ENCODE measurements at places on chromosomes 3 and 15. TPM values are rescaled to one million over a fixed set of nuclear protein-coding genes. Genes with fewer than 3 reads are reported as not detected.

- DNase-seq: peak; percentile 46
Observed at GRCh38 chr3:149366941-149367840, 10.3 kb downstream of the TM4SF1 start.

DNA sequence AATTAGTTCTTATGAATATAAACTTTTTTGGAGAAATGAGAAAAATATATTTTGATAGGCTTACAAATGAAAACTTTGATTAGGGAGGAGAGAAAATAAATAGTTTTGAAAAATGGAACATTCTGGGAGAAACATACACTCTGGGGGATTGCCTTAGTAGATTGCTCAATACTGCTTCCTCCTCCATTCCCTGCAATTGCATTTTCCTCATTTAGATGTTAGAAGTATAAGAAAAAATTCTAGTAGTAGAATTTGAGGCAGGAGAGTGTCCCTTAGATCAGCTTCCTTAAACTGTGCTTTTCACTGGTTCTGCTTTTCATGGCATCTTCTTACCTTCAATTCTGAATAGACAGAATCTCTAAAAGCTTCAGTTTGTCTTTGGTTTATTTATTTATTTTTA is 46.2 kb upstream of the CTDSPL2 start:
- DNase-seq: no peak

DNA sequence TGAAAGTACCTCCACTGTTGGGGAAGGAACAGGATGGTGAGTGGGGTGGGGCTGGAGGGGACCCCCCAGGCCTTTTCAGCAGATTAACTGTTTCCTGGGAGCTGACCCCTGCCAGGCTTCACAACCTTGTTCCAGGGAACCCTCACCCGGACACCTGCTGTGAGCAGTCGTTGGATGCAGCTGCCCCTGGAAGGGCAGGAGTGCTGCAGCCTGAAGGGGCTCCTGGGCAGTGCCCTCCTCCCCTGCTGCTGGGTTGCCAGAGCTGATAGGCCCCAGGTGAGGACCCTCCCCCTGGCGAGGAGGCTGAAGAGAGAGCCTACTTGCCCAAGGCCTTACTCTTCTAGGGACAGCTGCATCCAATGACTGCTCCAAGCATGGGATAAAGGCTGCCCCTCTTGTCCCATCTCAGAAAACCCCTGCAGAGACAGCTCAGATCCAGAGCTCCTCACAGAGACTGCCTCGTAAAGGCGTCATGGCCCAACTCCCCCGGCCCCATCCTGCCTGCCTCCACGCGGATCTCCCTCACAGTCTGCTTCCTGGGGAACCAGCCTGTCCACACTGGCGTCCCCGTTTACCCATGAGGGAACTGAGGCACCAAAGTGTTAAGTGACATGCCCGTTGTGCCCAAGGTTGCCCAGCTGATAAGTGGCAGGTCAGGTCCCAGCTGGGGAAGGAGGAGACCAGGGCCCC is 193.4 kb upstream of the LINGO1 start:
- no peak for DNase-seq

The PLS1 gene
- 5.2 TPM for total RNA-seq

DNA sequence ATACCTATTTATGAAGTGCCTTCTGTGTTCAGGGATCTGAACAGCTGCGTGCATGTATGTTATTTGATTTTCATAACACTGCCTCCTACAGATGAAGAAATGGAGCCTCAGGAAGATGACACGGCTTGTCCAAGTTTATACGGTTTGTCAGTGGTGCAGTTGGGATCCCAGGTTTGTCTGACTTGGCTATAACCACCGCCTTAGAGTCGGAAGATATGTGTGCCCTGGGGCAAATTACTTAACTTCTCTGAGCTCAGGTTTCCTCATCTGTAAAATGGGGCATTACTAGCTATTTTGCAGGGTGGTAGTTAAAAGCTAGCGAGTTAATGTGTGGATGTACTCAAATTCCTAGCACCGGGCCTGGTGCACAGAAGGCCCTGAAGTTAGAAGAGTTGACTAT is 54.1 kb upstream of the ANP32A start:
- no peak for DNase-seq

- no peak for DNase-seq
Observed at GRCh38 chr3:152177757-152178156, 91.0 kb upstream of the MBNL1 start.

DNA sequence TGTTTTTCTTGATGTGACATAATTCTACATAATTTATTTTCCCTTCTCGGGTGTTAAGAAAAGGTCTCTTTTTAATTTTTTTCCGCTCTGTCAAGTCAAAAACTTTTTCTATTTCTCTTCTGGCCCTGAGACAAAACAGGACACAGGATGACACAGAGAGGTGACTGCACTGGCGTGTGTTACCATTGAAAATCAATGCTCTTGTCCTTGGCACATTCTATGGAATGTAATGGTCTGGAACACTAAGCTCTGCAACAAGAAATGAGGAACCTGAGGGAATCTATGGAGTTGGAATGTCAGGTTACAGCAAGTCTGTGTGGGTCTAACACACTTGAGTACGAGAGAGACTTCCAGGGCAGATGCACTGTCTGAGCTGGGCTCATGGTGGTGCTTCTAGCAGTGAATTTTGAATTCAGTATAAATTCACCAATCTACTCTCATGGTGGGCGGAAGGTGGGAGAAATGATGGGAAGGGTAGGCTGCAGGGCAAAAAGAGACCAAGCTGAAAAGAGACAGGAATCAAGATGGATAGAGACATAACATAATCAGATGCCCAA is 508.3 kb downstream of the TUSC7 start:
- DNase-seq: no peak

The SPATA12 gene
- total RNA-seq: not detected

GRCh38 chr3:123340336-123340735 is 108.6 kb downstream of the ADCY5 start:
- no peak for DNase-seq

The NR1I2 gene
- total RNA-seq: 0.08 TPM

- DNase-seq: no peak
Observed at GRCh38 chr3:72174040-72174439, 389.1 kb upstream of the PROK2 start.

The CRABP1 gene
- total RNA-seq: not detected

- DNase-seq: peak; percentile 88
Observed at GRCh38 chr3:159928666-159929065, 60.0 kb upstream of the IL12A start.

The FHIT gene
- not detected for total RNA-seq

DNA sequence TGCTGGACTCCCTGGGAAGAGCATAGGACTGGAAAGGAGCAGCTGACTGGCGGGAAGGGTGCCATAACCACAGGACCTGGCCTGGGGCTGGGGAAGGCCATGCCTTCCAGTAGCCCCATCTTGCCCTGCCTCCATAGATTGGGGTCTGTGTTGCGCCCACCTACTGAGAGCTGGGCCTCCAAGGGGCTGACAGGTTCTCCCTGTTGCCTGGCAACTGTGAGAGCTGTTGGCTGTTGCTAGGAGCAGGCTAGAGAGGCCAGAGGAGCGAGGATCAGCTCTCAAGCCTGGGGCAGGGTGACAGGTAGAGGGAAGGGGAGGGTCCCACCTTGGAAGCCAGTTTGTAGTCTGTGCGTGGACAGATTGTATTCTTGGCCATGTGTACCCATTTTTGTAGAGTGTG is 2.8 kb upstream of the GNAI2 start:
- no peak for DNase-seq

DNA sequence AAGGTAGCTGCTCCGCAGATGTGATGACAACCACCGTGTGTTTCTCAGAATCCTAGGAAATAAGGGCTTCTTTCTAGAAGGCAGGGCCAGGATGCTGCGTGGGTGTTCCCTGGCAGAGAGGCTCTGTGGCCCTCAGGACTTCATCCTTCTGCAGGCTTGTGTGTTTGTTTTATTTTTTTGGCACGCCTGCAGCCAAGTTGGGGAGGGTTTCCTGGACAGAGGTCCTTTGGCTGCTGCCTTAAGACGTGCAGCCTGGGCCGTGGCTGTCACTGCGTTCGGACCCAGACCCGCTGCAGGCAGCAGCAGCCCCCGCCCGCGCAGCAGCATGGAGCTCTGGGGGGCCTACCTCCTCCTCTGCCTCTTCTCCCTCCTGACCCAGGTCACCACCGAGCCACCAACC is at the start of gene CLEC3B:
Gene CLEC3B, plus strand, starts transcription at position 266 of the 400 bp plus-strand sequence. Its CDS starts 60 bp downstream, at position 326.
- DNase-seq: peak; percentile 67

DNA sequence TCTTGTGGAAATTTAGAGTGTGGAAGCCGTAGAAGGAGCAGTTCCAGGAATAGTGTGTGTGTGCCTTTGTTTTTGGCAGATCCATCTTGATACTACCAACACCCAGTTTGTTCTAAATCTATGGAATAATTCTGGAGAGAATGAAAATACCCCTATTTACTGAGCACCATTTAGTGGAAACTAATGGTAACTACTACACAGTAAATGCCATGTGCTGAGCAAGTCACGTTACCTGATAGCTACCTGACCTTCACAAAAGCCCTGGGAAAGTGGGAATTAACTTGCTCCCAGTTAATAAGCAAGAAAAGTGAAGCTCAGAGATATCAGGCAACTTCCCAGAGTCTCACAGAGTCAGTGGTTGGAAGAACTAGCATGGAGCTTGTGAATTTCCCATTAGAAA is 137.7 kb downstream of the ARPP21 start:
- no peak for DNase-seq

DNA sequence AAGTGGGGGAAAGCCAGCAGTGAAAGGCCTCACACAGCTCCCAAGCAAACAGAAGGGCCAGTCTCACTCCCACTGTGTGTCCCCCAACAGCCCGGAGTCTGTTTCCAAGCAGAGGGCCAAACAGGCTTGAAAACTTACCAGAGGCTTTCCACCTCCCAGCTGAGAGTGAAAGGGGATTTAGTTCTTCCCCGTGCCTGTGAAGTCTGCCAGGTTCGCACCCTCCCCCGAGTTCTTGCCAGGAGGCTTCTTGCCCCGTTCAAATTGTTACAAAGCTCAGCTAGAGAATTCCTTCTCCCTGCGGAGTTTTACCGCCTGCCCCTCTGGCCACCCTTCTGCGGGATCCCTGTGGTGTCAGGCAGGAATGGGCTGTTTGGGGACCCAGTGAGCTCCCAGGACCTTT is 68.0 kb upstream of the WNT7A start:
- DNase-seq: no peak

The FBN1 gene
- 372 TPM for total RNA-seq

DNA sequence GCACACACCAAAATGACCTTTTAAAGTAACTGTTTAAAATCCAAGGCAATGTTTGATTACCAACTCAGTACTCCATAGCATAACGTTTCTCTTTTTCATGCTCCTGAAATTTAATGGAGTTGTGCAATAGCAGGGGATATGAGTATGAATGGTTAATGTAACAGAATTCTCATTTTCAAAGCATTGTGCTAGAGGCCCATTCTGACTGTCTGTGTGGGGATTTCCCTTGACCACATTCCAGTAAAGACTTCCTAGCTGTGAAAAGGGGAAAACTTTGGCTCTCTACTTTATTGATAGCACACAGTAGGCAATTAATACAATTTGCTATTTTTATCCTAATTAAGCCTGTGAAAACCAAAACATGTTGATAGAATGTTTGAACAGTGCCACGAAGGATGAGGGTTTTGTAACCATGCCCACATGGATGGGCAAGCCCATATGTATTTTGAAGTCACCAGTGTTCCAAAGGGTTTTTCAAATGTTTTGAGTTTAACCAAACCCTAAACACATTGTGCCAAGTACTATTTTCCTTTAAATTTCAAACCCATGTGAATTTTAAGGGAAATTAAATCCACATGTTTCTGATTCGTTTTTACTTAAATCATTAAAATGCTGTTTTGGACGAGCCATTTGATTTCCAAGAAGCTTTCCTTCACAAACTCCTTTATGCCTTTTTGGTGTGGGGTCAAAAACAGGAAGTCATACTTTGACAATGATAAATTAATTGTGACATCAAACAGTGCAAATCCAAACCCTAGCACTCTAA is 261.2 kb downstream of the SHOX2 start:
- no peak for DNase-seq

The MINAR1 gene
- 0.38 TPM for total RNA-seq

- no peak for DNase-seq
Observed at GRCh38 chr3:38645601-38646000, 3.9 kb downstream of the SCN5A start.

The CHL1 gene
- total RNA-seq: not detected

GRCh38 chr15:77546050-77546501 is 86.6 kb downstream of the LINGO1 start:
- DNase-seq: peak; percentile 44

GRCh38 chr3:184802150-184802549 is 9.8 kb upstream of the VPS8 start:
- DNase-seq: no peak

GRCh38 chr15:25055356-25056068 is 100.7 kb downstream of the SNRPN start:
- DNase-seq: no peak

DNA sequence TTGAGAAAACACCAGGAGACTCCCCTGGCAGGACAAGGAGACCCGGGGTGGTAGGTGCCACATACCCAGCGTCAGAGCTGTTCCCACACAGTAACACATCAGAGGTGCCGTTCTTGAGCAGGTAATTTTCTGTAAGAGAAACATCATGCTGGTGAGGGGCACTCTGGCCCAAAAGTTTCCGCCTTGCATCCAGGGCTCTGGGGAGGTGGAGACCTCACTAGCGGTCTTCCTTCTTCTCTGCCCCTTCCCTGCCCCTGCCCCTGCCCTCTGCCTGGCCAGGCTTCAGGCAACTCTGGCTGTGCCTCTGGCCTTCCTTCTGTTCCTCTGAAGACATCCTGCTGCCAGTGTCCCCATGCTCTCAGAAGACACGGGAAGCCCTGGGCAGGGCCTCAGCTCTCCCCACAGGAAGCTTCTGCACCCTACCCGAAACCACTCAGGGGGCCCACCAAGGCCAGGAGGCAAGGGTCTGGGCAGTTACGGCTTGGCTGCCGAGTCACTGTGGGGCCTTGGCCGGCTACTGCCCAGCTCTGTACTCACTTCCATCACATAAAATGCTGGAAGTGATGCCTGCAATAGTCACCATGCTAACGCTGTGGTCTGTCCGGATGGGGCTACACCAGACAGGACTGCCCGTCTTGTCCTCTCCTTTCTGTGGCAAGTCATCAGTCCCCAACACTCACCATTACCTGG is 41.3 kb downstream of the SCN5A start:
- DNase-seq: no peak

The KPNA4 gene
- total RNA-seq: 24.3 TPM

DNA sequence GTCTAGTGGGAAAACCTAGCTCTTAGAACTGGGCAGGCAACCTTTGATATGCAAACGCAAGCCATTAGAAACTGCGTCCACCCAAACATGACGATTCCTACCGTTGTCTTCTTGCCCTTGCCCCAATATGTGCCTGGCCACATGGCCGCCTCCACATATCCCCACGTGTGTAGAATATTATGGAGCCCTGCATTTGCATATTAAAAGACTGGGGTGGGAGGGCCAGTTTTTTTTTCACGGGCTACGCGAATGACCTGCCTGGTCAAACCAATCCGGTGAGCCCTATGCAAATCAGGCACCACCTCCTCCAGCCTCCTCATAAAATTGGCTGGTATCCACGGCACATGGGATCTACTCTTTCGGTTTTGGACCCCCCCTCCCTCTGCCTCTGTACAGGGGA is 381.0 kb upstream of the RGMA start:
- no peak for DNase-seq

The TTLL13 gene
- total RNA-seq: not detected

The ANKUB1 gene
- total RNA-seq: 0.31 TPM

- DNase-seq: no peak
Observed at GRCh38 chr3:55066551-55067047, 138.7 kb upstream of the LRTM1 start.

Measured in SJSA1 (cell line).